ENCODE measurements at places on chromosomes 7 and 10.

GRCh38 chr10:34187201-34187600 lies 627.9 kb downstream of the PARD3 start:
- DNase-seq, result no peak

- DNase-seq, result no peak
Observed at GRCh38 chr10:118658762-118659161, 63.3 kb upstream of the PRLHR start.

DNA sequence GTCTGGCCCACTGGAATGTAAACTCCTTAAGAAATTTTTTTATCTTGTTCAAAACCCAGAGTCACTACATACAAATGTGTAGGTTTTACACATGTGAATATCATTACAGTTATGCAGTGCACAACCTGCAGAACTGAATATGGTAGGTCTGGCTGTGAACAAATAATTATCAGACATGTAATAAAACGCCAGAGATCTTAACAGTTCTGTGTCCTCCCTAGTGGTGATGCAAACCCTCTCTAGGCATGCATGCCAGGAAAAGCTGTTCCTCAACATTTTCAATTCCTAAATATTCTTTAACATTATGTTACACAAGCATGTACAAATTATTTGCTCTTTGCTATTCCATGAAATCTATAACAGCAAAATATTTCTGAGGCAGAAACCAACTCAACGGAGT lies 124.6 kb downstream of the IMMP2L start:
- no peak for DNase-seq

- DNase-seq, result no peak
Observed at GRCh38 chr10:97713339-97713825, at the start of gene MARVELD1. TSS of gene MARVELD1 (plus strand) at chr10:97713730. CDS start at chr10:97713877, 147 bp downstream.

DNA sequence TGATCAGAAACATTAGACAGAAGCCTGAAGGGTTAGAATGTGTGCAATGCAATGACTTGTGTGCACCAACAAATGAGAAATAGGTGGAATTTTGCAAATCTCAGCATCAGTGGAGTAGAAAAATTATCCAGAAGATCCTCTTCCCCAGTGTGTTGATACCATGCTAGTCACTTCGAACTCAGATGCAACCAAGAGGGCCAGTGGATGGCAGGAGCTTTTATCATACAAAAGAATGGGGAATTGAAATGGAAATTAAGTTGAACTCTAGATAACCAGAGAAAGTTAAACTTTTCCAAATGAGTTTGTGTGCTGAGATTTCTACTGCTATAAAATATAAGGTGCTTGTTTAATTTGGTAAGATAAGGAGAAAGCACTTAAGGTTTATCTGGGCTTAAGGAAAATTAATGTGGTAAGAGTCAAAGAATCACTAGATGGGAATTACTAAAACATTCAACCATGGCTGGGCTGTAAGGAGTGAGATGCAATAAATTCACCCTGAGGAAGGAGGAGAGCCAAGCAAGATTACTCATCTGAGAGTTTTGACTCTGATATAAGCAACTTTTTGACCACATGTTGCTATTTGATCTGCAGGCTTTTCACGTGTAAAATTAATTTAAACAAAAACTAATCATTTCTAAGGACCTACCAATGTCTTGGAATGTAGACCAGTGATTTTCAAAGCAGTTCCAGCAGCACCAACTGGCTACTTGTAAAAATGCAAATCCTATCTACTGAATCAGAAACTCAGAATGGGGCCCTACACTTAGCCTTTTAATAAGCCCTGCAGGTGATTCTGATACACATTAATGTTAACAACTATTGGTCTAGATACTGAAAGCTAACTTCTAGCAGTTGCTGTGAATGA lies 113.2 kb downstream of the CDC14C start:
- no peak for DNase-seq

- DNase-seq, result no peak
Observed at GRCh38 chr7:22129819-22130580, 184.3 kb upstream of the CDCA7L start.

DNA sequence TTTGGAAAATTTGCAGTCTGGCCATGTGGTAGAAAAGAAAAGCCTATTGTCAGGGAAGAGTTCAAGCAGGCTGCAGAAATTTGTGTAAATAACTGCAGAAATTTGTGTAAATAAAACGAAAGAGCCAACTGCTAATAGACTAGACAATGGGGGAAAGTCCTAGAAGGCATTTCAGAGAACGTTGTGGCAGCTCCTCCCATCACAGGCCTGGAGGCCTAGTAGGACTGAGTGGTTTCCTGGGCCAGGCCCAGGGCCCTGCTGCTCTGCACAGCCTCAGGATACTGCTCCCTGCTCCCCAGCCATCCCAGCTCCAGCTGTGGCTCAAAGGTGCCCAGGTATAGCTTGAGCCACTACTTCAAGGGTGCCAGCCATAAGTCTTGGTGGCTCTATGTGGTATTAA lies 50.9 kb downstream of the RSBN1L start:
- no peak for DNase-seq

- DNase-seq, result no peak
Observed at GRCh38 chr10:58081353-58081752, 186.3 kb downstream of the IPMK start.

GRCh38 chr7:129014501-129015101 lies 40.3 kb downstream of the TNPO3 start:
- DNase-seq, result no peak

GRCh38 chr7:16891338-16891737 lies 9.6 kb upstream of the AGR3 start:
- no peak for DNase-seq

DNA sequence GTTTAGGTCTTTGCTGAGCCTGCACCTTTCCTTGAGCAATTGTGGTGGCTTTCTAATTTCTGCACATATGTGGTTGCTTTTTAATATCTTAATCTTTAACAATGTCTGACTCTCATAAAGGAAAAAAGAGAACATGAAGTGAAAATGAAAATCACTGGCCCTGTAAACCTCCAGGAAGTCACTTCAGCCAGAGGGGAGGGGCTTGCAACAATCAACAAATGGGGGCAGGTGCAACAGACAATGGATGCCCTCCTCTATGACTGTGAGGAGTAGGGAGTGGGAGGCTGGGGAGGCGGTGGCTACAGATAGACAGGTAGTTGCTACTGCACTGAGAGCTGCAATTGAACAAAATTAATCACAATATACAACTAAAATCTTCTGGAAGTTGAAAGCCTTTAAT lies 1377.4 kb downstream of the XPNPEP1 start:
- DNase-seq, result no peak

DNA sequence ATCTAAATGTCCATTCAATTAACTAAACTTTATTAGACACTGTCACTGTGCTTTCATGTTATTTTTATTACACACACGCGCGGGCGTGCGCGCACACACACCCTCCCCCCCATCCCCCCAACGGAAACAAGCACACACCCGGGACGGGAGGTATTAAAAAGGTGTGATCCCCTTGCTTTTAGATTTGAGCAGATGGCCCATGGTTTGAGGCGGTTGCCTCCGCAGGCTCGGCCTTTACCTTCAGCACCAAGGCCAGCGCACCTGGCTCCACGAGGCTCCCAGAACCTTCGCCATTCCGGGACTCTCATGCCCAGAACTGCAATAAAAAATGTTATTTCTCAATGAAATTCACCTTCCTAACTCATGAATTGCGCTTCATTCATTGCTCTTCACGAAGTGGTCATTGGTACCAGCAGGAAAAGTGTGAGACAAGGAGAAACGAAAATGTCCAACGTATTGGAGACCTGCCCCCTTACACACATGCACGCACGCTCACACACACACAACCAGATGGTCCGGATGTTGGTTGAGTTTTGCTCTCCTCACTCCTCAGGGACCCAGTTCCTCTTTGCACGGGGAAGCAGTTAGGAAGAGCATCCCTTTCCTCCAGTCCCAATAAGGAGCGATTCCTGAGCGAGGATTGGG lies 20.8 kb upstream of the PTF1A start:
- no peak for DNase-seq

GRCh38 chr10:32877915-32878314 lies 80.1 kb downstream of the ITGB1 start:
- DNase-seq, result no peak

GRCh38 chr7:11427686-11428273 lies 404.2 kb downstream of the THSD7A start:
- no peak for DNase-seq

DNA sequence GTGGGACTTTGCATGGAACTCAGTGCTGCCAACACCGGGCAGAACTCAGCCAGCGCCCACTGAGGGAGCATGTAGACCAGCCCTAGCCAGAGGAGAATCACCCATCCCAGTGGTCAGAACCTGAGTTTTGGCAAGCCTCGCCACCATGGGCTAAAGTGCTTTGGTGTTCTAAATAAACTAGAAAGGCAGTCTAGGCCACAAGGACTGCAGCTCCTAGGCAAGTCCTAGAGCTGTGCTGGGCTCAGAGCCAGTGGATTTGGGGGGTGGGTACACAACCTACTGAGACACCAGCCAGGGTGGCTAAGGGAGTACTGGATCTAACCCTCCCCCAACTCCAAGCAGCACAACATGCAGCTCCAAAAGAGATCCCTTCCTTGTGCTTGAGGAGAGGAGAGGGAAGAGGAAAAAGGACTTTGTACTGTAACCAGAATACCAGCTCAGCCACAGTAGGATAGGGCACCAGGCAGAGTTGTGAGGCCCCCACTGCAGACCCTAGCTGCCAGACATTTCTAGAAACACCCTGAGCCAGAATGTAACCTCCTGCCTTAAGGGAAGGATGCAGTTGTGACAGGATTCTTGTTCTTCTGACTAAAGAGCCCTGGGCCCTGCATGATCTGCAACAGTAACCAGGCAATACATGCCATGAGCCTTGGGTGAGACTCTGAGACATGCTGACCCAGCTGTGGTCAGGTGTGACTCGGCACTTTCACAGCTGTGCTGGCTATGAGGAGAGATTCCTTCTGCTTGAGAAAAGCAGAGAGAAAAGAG lies 24.4 kb downstream of the GSDME start:
- no peak for DNase-seq

GRCh38 chr7:142792129-142792528 lies 21.4 kb downstream of the PRSS2 start:
- no peak for DNase-seq

- DNase-seq, result no peak
Observed at GRCh38 chr10:33963729-33964128, 629.3 kb upstream of the NRP1 start.

GRCh38 chr10:36202881-36203280 lies 560.8 kb upstream of the FZD8 start:
- DNase-seq, result no peak

- DNase-seq, result no peak
Observed at GRCh38 chr10:27446091-27446918, 57.8 kb upstream of the RAB18 start.

DNA sequence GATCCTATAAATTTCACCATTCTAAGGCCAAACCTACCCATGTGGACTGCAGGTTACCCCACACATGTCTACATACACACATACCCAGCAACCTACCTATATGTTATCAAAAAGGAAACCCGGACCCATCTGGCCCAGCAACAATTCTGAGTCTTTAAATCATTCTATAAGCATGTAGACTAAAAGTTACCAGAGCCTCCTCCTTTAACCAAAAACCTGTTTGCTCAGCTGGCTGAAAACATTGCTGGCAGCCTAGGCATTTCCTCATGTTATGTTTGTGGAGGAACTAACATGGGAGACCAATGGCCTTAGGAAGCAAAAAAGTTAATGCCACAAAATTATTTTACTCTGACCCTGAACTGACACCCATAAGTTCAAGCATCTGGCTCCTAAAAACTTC lies 5.3 kb upstream of the ADCK2 start:
- DNase-seq, result no peak

Measured in activated CD8-positive, alpha-beta memory T cell treated with anti-CD3 and anti-CD28 coated beads for 1 hour (primary cell).